Renal pelvis (tissue), 12 donors: ENCODE measurements at places on chromosomes 11 and 22. TPM values are rescaled to one million over a fixed set of nuclear protein-coding genes. Genes with fewer than 3 reads are reported as not detected.

GRCh38 chr11:134200688-134201087, 23.1 kb downstream of the NCAPD3 start:
- no peak for DNase-seq

DNA sequence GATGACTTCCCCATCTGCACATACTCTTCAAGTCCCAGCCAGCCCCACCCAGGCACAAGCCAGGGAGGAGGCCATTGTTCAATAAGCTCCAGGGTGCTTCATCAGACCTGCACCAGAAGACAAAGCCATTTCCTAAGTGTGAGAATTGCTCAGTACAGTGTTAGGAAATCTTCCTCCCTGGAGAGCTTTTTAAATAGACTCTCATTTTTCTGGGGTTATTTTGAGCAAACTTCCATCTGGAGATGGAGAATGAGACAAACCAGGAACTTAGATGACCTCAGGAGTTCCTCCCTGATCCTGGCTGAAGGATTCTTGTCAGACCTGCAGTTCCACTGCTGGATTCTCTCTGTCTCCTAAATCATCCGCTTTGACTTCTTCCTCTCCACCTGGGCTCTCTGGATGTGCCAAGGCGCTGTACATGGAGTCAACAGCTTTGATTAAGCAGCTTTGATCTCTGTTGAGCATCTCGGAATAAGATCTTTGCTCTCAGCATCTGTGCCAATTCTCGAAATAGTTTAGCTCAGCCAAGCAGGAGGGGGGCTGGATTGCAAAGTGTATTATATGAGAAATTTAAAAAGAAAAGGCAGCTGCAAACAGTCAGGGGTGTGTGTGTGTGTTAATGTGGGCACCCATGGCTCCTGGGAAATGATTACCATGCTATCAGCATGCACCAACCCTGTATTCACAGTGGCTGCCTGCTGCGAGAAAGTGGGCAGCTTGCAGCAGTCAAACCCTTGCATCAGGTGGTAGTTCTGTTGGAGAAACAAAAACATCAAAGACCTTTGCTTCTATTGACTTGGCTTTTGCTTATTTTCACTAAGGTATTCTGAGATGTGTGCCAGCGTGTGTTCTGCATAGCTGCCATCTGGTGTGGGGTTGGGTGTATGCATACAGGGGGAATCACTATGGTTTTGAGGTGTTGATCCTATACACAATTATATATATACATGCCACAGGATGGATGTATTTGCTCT, 70.2 kb upstream of the NAV2 start:
- no peak for DNase-seq

- DNase-seq = no peak
Measured at GRCh38 chr22:35352214-35353111, 28.4 kb upstream of the HMOX1 start.

The IL18 gene
- 15.5 TPM for polyA plus RNA-seq

GRCh38 chr22:20810645-20811044, 36.7 kb downstream of the SERPIND1 start:
- DNase-seq = no peak

The KDM4D gene
- polyA plus RNA-seq = 2.5 TPM

The HRAS gene
- polyA plus RNA-seq = 62.5 TPM

The PNPLA3 gene
- 2.9 TPM for polyA plus RNA-seq

DNA sequence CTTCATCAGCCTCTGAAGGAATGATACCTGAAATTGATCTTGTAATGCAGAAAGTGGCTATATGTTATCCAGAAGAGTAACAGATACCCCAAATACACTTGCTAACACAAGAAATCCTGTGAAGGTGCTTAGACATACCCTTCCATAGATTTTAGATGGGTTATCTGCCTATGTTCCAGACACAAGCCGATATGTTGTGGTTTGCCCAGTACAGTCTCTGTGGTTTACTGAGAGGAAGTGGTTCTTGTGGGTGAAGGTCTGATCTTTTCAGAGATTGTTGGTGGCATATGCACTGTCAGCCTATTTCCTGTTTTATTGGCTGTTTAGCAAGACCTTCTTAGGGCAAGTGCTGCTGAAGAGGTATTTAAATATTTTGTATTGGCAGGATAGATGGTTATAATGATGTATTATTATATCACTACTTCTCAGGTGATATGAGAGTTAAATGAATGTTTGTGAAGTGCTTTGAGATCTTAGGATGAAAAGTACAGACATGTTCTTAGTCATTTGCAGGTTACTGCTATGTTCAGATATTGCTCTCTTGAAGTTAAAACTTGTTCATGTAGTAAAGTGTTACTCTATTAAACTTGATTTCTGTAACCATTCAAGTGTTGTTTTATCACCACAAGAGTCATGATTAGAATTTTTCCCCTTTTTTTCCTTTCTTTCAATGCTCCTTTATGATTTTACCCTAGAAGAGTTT, 8.2 kb downstream of the ARHGEF12 start:
- no peak for DNase-seq
